ENCODE measurements at places on chromosomes 2 and 18. TPM values are rescaled to one million over a fixed set of nuclear protein-coding genes. Genes with fewer than 3 reads are reported as not detected.
A peak's percentile ranks its signal among the peaks of the same experiment; 100 is the strongest.

EGR4 gene
- total RNA-seq = not detected

RAB6C gene
- not detected for total RNA-seq

IL18R1 gene
- not detected for total RNA-seq

APCDD1 gene
- total RNA-seq = 0.91 TPM

CCDC121 gene
- total RNA-seq = 3.0 TPM

SH3BP4 gene
- 20.0 TPM for total RNA-seq

ALPP gene
- total RNA-seq = not detected

CROCC2 gene
- 0.05 TPM for total RNA-seq

RAB6D gene
- total RNA-seq = not detected

- peak; percentile 73 for DNase-seq
Observed at GRCh38 chr2:237060534-237061312, 25.0 kb upstream of the COPS8 start.

DNA sequence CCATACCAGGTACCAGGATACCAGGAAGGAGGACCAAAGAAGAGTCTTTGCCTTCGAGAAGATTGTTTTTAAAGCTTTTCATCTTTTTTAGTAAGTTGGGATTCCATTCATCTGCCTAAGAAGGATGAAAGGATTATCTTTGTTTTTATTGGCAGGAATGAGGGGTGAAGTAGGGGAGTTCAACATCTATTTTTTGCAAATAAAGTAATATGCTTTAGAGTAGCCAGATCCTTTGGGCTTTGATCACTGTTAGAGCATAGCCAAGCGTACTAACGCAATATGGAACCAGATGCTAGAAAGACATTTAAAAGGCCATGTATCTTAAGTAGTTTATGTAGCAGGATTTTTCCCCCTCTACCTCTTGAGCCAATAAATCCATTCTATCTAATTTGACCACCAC lies 133.0 kb downstream of the PRPF40A start:
- DNase-seq = peak; percentile 38

DNA sequence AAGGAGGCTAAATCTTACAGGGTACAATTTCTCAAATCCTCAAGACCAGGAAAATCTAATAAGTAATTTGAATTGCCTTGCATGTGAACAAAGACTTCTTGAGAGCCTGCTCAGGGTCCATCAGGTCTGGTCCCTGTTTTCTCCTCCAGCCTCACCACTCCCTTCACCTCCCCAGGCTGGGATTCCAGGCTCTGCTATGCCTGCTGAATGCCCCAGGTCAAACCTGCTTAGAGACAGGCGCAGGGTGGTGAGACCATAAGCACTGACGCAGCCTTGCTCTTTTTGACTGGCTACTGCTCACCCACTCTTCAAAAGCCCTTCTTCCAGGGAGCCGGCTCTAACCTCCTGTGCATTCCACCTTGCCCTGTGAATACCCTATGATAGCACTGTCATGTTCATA lies 356.4 kb upstream of the ACVR2A start:
- no peak for DNase-seq

DNA sequence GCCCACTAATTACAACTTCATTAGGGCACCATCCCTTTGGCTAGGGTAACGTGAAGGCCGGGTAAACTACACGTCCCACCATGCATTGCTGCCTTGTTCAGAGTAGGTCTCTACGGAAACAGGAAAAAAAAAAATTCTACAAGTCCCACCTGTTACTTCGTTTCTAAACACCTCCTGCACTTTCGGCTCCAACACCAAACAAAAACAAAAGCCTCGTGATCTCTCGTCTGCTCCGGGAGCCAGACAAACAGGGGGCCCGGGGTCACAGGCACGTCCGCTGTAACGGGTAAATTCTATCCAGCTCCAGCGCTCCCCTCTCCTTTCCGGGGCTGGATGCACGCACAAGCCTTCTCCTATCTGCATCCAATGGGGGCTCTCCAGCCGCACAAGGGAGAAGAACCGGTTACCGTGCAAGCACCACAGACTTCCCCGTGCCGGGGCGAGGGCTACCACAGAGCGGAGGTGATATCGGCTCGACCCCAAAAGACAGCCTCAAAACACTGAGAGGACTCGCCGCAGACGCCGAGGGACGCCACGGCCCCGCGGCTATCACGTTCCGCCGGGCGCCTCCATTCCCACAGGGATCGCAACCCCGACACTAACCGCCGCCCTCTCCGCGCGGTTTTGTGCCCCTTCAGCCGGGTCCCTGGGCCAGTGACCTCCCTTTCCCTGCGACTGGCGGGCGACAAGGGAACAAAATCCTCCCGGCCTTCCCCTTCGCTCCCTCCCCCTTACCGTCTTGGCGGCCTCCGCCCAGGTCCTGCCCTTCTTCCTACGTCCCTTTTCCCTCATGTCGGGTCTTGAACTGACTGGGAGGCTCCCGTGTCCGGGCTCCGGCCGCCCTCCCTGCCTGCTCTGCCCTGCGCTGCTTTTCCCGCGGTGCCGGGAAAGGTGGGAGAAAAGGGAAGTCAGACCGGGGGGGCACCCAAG lies 591 bp downstream of the ASXL2 start:
- DNase-seq = peak; percentile 60

GRCh38 chr2:181853696-181854095 lies 37.8 kb upstream of the ITPRID2 start:
- no peak for DNase-seq

GRCh38 chr2:173658946-173659371 lies 304.3 kb downstream of the CDCA7 start:
- no peak for DNase-seq

GRCh38 chr2:217163987-217164386 lies 304.1 kb upstream of the TNP1 start:
- DNase-seq = peak; percentile 24

DNA sequence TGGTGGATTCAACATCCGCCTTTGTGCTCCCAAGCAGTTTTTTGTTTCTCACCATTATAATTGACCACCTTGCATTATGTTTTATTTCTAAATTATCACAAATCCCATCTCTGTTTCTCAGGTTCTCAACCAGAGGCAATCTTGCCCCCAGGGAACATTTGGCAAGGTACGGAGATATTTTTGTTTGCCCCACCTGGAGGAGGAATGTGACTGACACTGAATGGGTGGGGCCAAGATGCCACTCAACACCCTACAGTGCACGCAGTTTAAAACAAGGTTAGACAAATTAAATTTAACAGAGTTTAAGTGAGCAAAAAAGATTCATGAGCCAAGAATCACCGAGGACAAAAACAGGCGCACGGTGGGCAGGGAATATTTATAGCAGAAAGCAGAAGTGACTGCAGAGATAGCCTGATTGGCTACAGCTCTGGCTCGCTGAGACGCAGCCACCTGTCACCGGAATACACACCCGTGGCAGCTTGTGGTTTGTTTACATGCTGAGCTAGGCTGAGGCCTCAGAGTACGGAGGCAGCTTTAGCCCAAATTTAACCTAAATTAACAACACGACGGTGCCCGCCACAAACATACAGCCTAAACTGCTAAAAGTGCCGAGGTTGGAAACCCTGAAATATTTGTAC lies 150.0 kb upstream of the ALKAL2 start:
- peak; percentile 13 for DNase-seq

DNA sequence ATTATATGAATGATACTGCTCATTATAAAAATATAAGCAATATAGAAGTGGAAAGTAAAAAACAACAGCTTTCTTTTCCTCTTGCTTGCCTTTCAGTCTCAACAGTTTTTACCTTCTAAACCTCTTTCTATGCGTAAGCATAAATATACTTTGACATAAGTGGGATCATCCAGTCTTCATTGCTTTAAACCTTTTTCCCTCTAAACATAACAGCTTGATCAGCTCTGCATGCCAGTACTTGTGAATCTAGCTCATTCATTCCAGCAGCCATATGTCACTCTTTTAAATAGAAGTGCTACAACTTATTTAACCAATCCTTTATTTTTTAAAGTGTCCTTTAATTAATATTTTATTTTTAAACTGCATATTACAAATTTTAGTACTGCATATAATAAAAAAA lies 88.1 kb downstream of the TTC27 start:
- DNase-seq = peak; percentile 34

GRCh38 chr2:1777156-1777555 lies 32.8 kb upstream of the PXDN start:
- no peak for DNase-seq

- no peak for DNase-seq
Observed at GRCh38 chr2:125227843-125228392, 1202.8 kb downstream of the CNTNAP5 start.

- peak; percentile 51 for DNase-seq
Observed at GRCh38 chr18:58580623-58581022, 48.3 kb downstream of the ALPK2 start.

DNA sequence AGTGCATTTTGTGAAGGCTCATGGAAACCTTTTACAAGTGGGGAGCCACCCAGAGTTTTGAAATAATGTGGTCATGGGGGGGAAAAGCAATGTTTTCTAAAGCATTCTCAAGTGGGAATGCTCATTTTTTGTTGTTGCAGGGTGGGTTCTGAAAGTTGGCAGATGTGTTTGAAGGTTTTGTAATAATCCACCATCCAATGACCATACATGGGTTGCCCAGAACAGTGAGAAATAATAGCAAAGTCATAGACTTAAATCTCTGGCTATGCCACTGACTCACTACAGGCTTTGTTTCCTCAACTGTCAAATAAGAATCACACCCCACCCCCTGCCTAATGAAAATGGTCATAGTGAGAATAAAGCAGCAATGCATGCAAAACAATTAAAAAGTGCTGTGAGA lies 2.9 kb downstream of the DSG3 start:
- DNase-seq = no peak

- DNase-seq = no peak
Observed at GRCh38 chr2:215411941-215412743, 23.7 kb downstream of the FN1 start.

DNA sequence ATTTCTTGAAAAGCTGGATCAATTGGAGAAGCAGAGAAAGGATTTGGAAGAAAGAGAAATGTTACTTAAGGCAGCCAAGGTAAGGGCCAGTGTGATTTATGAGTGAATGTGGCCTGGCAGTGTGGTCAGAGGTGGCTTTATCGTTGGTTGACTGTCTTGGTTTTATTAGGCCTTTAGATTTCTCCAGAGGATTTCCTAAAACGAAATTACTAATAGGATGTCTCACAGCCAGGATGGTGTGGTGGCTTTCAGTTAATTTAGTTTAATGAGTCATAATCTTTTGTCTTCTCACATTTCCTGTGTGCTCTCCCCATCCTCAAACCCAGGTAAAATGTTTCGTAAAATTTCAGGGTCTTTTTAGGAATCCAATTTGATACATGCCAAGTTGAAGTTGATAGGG lies 100.8 kb downstream of the TAF4B start:
- DNase-seq = peak; percentile 38

DNA sequence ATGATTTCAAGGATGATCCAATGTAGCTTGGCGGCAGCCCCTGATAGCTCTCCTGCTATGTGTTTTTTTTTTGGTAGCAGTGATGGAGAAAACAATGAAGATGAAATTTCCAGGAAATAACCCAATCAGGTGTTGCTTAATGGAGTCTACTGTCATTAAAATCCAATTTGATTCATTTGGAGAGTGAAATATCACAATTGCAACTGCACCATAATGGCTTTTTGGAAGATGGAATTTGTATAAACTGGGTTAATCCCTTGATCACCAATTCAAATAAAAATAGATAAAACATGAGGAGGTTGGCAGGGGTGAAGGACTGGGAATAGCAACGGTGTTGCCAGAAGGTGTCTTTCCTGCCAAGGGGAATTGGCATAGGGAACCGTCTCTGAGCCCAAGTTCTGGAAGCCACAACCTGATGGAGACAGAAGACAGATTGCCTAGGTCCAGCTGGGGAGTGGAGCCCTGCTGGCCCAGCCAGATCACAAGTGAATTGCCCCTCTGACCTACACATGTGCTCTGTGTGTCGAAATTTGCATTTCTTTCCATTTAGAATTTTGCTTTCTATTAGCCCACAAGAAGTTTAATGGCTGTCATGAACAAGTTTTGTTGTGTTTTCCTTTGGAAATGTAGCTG lies 170.3 kb upstream of the SPRED2 start:
- no peak for DNase-seq

- DNase-seq = no peak
Observed at GRCh38 chr2:31136732-31137131, 1.5 kb downstream of the GALNT14 start.

GRCh38 chr2:28350196-28350595 lies 42.5 kb upstream of the FOSL2 start:
- no peak for DNase-seq

- DNase-seq = no peak
Observed at GRCh38 chr2:41710944-41711343, 336.9 kb upstream of the PKDCC start.
